ENCODE measurements at places on chromosomes 2 and 18. TPM values are rescaled to one million over a fixed set of nuclear protein-coding genes. Genes with fewer than 3 reads are reported as not detected.

Gene TMEM247
- total RNA-seq = not detected

Gene SDC1
- 164 TPM for total RNA-seq

Gene DYTN
- total RNA-seq = not detected

Gene RBM44
- total RNA-seq = 0.24 TPM

Gene CTDP1
- total RNA-seq = 21.1 TPM

GRCh38 chr2:177753682-177754491 is 318.7 kb downstream of the PDE11A start:
- DNase-seq = no peak

- no peak for DNase-seq
These were observed 57.9 kb downstream of the NCK2 start for GRCh38 chr2:105802587-105802986.

- DNase-seq = no peak
These were observed 19.7 kb upstream of the DAPL1 start for GRCh38 chr2:158775273-158776027.

DNA sequence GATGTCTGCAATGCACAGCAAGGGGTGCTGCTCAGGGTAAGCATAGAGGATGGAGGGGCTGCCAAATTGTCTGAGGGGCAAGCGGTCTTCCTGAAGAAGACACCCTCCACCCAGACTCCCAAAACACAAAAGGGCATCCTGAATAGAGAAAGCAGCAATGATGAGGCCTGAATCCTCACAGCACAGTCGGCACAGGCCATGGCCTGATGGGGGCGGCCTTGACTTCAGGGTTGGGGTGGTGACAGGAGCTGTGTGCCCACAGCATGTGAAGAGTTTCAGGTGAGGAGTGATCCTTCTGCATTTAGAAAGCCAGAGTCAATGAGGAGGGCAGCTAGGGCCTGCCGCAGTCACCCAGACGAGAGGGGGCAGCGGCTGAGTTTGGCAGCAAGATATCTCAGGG is 159.4 kb downstream of the GALNT14 start:
- no peak for DNase-seq

DNA sequence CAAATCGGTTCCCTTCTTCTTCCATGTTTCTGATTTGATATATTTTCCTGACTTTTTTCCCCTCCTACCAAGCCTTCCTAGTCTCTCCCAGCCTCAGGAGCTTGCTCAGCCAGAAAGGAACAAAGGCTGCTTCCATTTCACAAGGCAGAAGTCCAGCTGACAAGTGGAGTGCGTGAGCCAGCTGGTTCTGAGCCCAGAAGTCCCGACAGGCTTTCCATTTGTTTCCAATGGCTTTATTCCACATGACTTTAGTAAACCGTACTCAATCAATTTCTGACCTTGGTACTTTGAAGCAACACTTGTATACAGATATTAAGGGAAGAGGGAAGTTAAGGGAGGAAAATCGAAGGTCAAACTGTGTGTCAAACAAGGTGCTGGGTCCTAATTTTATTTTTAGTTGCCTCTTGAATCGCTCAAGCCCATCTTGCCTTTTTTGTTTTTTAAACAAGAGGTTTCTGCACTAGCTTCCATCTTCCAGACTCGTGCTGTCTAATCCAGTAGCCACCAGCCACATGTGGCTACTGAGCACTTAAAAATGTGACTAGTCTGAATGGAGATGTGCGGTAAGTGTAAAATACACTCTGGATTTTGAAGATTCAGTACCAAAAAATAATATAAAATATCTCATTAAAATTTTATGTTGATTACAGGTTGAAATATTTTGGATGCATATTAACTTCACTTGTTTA is 36.2 kb downstream of the WIPF1 start:
- no peak for DNase-seq

GRCh38 chr2:237167038-237167437 is 81.3 kb downstream of the COPS8 start:
- no peak for DNase-seq

DNA sequence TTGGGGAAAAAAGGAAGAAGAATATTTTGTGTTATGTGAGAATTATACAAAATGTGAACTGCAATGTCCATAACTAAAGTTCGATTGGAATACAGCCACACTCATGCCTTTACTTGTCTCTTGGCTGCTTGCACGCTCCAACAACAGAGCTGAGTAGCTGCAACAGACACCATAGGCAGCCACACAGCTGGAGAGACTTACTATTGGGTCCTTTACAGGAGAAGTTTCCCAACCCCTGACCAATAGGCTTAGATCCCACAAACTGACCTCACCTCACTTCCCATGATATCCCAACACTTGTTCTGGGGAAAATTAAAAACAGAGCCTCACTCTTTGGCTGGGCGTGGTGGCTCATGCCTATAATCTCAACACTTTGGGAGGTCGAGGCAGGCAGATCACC is 213.8 kb downstream of the SH3BP4 start:
- no peak for DNase-seq

GRCh38 chr2:230262246-230262645 is 36.7 kb downstream of the SP140 start:
- DNase-seq = no peak

DNA sequence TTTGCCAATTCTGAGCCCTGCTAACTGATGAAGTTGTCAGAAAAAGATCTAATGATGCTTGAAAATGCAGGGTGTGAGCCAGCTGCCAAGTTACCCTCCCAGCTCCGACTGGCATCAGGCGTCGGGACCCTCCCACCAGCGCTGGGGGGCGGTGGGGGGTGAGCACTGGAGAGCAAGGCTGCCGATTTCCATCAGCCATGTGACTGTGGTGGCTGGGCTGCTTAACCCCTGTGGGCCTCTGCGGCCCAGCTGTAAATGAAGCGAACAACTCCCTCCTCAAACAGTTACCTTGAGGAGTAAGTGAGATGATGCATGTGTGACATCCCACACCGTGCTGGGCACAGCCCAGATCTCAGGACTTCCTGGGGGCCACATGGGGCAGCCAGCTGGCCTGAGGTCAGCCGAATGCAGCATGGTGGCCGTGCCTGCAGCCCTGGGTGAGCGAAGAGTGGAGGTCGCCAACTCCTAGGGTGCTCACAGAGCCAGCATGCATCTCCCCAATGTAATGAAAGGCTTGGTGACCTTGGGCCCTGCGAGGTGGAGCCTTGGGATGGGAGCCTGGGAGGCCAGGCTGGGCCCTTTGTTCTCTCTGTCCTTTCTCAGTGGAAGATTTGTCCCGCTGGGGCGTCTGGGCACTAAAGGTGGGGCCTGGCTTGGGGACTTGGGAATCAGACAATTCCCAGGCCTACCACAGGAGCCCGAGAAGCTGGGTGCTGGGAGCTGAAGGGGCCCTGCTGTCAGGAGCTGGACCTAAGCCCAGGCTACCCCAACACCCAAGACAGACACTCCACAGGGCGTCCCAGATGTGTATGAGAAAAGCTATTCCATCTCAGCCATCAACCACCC is 25.1 kb downstream of the CIB4 start:
- DNase-seq = peak; percentile 58

DNA sequence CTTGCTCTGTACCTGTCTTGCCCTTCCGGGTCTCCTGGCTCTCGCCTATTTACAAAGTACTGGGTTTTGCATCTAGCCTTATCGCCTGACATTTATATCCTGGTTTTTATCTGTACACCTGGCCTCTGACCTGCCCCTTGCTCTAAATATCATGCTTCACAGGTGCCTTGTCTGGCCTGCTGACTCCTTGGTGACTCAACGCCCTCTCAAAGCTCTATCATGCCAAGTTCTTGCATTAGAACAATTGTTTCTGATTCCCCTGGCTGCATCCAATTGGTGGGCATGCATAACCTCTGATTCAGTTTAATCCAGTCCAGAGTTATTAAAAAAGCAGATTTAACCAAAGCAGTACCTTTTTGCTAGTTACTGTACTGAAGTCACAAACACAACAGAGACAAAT is 113.9 kb upstream of the CCDC68 start:
- no peak for DNase-seq

DNA sequence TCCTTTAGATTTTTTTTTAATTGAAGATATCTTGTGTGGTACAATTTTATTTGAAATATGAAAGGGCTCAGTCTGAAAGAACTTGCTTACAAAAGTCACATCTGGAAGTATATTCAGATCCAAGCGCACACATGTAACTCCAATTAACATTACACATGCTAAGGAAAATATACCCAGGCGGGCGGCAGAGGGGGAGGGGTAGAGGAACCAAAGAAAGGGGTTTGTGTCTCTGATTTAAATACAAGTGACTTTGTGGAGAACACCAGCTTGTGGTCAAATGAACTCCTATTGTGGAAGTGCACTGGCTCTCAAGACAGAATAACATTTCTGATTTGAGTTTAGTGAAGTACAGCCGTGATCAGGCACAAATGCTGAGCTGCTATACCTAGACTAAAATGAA is 280.2 kb upstream of the SOX11 start:
- DNase-seq = no peak

DNA sequence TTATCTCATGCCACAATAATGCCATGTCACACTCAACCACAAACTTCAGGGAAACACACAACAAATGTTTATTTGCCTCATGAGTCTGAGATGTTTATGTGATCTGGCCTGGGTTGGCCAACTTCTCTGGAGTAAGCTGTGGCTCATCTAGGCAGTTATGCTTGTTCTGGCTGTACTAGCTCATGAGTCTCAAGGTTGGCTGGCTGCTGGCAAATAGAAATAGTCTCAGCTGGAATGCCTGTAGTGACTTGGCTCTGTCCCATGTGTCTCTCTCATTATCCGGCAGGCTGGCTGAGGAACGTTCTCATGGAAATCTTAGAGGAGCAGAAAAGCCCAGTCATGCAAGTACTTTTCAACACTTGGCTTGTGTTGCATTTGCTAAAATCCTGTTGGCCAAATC is 234.9 kb upstream of the CDH2 start:
- DNase-seq = no peak

GRCh38 chr2:128809259-128809636 is 490.6 kb upstream of the HS6ST1 start:
- DNase-seq = no peak

GRCh38 chr2:150376553-150377335 is 110.7 kb downstream of the RND3 start:
- no peak for DNase-seq

DNA sequence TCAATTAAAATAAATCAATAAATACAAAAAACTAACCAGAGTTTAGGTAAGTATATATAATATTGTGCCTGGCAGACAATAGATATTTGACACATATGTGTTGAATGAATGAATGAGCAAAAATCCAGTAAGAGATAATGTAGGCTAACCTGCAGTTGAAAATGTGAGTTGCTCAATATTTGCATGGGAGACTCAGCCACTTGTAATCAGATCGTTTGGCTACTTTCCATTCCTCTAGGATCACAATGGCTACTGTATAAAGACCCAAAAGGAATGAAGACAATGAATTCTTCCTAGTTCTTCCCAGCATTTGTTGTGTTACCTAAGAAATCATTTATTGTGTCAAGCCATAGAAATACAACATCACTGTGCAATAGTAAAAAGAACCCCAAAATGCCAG is 25.3 kb downstream of the PIEZO2 start:
- no peak for DNase-seq

DNA sequence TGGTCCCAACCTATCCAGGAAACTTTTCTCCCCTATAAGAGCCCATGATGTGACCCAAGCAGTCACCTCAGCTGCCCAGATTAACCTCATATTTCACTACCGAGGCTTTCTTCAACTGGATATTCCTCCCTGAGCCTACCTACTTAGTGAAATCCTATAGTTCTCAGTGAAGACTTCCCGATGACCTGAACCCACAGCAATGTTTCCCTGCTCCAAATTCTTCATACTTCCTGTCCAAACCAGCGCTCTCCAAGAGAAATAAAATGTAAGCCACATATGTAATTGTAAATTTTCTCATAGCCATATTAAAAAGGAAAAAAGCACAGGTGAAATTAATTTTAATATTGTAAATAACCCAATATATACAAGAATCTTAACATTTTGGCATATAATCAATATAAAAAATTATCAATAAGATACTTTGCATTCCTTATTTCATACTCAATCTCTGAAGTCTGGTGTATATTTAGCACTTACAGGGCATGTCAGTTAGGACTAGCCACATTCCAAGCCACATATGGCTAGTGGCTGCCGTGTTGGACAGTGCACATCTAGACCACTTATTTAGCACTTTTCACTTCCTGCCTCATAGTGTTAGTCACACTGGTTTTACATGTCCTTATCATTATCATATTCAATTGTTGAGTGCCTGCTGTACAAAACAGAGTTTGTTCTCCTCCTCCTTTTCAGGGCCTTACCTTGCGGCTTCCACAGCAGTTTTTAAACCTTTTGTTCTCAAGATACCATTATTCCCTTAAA is 1.9 kb upstream of the STAT4 start:
- no peak for DNase-seq

Measured in type B pancreatic cell (in vitro differentiated cells).